T-cell (primary cell): ENCODE measurements at places on chromosomes 4 and X.

GRCh38 chr4:102447413-102447812 lies 53.7 kb upstream of the NFKB1 start:
- no peaks in the 10 kb centered on the region for H3K27me3 ChIP-seq
- H3K27ac ChIP-seq = no peak overlapping the region
- H3K4me1 ChIP-seq = peaks cover 3% of the 10 kb centered on the region
- no peaks in the 10 kb centered on the region for H3K36me3 ChIP-seq
- no peak for DNase-seq
- no peak overlapping the region for H3K4me3 ChIP-seq

DNA sequence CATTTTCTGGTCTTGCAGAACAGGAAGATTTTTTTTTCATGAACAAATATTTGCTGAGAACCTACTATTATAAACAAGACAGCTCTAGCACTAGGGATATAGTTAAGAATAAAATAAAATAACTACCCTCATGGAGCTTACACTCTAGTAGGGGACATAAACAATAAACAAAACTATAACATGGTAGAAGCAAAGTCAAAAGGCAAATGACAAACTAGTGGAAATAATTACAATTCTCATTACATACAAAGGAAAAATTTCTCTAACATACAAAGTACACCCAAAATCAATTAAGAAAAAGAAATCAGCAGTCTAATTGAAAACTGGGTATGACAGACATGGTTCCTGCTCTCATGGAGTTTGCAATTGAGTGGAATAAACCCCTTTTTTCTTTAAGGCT lies 32.0 kb downstream of the VSIG4 start:
- no peaks in the 10 kb centered on the region for H3K27me3 ChIP-seq
- peaks cover 31% of the 10 kb centered on the region for H3K4me1 ChIP-seq
- H3K27ac ChIP-seq = no peak overlapping the region
- no peaks in the 10 kb centered on the region for H3K36me3 ChIP-seq
- no peak for DNase-seq

DNA sequence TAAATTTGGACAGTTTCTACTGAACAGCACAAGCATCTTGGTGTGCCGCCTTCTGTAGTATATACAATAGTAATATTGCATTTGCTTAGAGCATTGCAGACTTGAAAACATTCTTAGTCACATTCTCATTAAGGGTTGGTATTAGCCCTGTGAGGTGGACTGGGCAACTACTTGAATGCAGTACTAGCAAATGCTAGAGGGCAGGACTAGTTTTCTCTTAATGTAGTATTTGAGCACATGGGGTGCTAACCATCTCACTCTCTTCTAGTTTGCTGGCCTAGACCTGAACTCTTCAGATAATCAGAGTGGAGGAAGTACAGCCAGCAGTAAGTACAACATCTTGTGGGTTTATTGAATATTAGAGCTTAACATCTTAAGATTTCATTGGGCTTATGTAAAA lies 3.2 kb downstream of the DDX3X start:
- H3K36me3 ChIP-seq = no peaks in the 10 kb centered on the region
- peak overlapping the region; percentile 99 for H3K4me3 ChIP-seq
- no peaks in the 10 kb centered on the region for H3K27me3 ChIP-seq
- DNase-seq = no peak

DNA sequence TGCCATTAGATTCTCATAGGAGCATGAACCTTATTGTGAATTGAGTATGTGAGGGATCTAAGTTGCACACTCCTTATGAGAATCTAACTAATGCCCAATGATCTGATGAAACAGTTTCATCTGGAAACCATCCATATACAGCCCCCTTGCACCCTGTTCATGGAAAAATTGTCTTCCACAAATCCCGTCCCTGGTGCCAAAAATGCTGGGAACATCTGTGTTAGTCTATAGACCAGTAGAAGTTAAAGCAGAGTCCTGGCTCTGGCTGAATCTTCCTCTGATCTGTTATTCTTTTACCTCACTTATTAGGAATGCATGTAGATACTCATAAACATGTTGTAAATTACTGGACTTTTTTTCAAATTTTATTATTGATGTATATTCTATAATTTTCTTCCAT lies 29.2 kb downstream of the SULT1B1 start:
- H3K4me1 ChIP-seq = no peaks in the 10 kb centered on the region
- H3K36me3 ChIP-seq = no peaks in the 10 kb centered on the region
- H3K4me3 ChIP-seq = no peak overlapping the region
- no peak overlapping the region for H3K27ac ChIP-seq

- H3K27me3 ChIP-seq = no peaks in the 10 kb centered on the region
- H3K36me3 ChIP-seq = no peaks in the 10 kb centered on the region
- DNase-seq = no peak
- H3K4me3 ChIP-seq = no peak overlapping the region
- H3K4me1 ChIP-seq = no peaks in the 10 kb centered on the region
These were observed 23.9 kb upstream of the MSN start for GRCh38 chrX:65643531-65644052.

GRCh38 chr4:153093802-153094201 lies 110.4 kb upstream of the TRIM2 start:
- H3K36me3 ChIP-seq = no peaks in the 10 kb centered on the region
- no peak overlapping the region for H3K27ac ChIP-seq
- peaks cover 6% of the 10 kb centered on the region for H3K4me1 ChIP-seq
- no peaks in the 10 kb centered on the region for H3K27me3 ChIP-seq

GRCh38 chr4:112593438-112594133 lies 43.1 kb downstream of the ZGRF1 start:
- no peak overlapping the region for H3K27ac ChIP-seq
- no peak overlapping the region for H3K4me3 ChIP-seq
- H3K4me1 ChIP-seq = no peaks in the 10 kb centered on the region
- H3K27me3 ChIP-seq = no peaks in the 10 kb centered on the region
- DNase-seq = no peak

- H3K36me3 ChIP-seq = no peaks in the 10 kb centered on the region
- H3K4me3 ChIP-seq = no peak overlapping the region
- H3K27ac ChIP-seq = no peak overlapping the region
These were observed 51.5 kb downstream of the SPATA18 start for GRCh38 chr4:52102587-52102986.
